ENCODE measurements at places on chromosomes 5 and 9. TPM values are rescaled to one million over a fixed set of nuclear protein-coding genes. Genes with fewer than 3 reads are reported as not detected.

GRCh38 chr9:4741365-4742089, 525 bp upstream of the AK3 start:
- no peak for DNase-seq

GRCh38 chr9:76296561-76297310, 97.5 kb downstream of the RFK start:
- DNase-seq, result no peak

DNA sequence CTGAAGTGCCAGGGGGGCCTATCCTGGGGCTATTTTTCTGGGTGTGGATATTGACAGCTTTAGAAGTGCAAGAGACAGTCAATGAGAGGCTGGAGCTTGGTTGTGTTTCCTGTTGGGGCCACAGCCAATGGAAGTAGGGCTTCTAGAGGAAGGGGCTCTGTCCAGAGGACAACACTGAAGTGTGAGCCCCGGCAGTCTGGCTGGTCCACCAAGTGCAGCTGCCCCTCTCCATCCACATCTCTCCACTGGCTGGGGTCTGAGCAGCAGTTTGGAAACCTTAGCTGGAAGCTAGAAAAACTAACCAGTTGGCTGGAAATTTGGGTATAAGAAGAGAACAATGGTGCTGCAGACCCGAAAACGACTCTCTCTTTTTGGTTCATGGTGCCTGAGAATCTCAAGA, 64.3 kb upstream of the PSD2 start:
- DNase-seq, result no peak

Gene UHRF2
- 89.9 TPM for total RNA-seq

DNA sequence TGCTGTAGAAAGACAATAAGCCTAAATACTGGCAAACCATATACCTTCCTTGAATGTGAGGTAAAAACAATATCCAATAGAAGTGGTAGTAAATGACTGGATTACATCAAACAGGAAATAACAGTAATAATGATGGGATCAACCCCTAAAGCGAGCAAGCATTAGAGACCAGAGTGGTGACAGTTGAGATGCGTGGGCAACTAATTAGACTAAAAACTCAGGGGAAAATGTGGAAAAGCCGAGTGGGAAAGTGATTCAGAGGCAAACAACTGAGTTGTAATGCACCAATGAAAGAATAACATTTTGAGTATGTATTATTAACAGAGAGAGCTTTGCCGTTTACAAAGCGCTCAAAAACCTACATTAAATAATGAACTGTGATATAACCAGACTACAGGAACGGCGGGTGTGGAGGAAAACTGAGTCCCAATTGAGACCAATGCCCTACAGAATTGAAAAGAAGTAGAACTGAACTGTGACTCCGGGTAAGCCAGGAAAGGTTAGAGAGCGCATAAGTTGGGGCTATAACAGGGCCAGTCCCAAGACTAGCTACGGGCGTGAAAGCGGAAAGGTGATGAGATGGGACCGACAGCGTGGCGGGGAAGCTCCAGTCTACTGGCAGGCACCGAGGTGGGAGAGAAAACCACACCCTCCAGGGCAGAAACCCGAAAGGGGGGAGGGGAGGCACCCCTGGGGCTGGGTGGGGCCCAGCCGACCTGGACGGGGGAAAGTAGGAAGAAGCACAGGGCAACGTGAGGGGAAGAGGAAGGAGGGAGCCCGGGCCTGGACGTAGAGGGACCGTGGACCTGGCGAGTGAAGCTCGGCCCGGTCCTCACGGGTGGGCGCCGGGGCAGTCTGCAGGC, 592 bp downstream of the UBAP2 start:
- no peak for DNase-seq

GRCh38 chr5:175773534-175774070, 97.8 kb upstream of the CPLX2 start:
- no peak for DNase-seq

DNA sequence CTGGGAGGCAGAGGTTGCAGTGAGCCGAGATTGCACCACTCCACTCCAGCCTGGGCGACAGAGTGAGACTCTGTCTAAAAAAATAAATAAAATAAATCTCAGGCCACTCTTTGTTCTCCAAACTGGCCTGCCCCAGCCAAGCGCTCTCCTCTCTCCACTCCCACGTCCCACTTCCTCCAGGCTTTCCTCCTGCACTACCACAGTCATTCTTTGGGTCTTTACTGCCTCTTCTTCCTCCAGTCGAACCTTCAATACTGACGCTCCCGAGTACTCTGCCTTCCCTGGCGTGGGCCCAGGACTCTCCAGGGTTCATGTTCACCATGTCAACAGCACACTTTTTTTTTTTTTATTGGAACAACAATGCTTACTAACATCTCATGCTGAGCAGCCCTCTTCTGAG, 23.9 kb downstream of the RNF130 start:
- DNase-seq, result no peak

GRCh38 chr9:112366591-112366990, 13.3 kb upstream of the HSDL2 start:
- DNase-seq, result no peak

Gene LRRC8A
- 129 TPM for total RNA-seq

Gene TAL2
- total RNA-seq, result not detected

- DNase-seq, result no peak
Observed at GRCh38 chr9:127295005-127295404, 30.4 kb downstream of the GARNL3 start.

Data from pulmonary artery endothelial cell (primary cell).